Tibial artery (tissue), 4 donors: ENCODE measurements at places on chromosomes 5 and 9.

- peak; percentile 64 for DNase-seq
These were observed 286.7 kb downstream of the NFIB start for GRCh38 chr9:14027116-14027800.

DNA sequence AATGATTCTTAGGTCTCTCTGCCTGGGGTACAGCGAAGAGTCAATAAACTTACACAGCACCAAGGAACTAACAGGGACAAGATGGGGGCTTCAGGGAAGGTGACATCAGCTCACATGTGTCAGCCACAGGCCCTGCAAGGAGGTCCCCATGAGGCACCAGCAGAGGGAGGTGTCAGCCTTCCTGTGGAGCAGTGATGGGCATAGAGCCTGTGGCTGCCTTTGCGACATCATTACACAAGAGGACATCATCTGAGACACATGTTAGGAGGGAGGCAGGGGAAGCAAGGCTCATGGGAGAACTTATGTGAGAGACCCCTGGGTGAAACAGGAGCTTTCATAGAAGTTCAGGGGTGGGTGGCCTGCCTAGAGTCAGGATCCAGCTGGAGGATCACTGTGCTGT, 389.6 kb downstream of the SEMA5A start:
- no peak for DNase-seq

DNA sequence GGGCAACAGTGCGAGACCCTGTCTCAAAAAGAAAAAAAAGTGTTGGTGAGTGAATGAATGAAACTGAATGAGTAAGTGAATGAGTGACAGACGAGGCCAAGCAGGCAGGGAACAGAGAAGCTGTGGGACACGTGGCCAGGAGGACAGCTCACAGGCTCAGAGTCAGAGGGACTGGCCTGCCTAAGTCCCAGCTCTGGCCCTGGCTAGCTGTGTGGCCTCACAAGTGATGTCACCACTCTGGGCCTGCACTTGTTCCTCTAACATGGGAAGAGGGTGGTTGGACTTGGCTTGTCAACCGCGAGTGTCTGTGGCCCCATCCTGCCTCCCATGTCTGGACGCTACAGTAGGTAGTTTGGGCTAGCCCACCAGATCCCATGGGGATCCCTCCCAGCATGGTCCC, 4.7 kb upstream of the PLPP7 start:
- DNase-seq: no peak

DNA sequence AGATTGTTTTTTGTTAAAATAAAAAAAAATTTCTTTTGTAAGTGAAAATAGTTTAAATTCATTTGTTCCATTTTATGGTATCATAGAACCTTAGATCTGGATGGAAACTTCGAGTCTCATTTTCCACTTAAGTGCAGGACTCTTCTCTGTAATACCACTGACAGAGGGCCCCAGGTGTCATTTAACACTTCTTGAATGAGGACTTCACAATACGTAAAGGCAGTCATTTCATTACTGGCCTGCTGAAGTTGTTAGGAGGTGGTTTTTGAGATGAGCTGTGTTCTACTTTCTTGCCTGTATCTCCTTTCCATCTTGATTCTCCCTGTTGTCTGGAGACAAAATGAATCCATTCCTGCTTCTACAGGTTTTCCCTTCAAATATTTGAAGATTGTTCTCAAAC, 455.3 kb downstream of the DMRT2 start:
- no peak for DNase-seq

DNA sequence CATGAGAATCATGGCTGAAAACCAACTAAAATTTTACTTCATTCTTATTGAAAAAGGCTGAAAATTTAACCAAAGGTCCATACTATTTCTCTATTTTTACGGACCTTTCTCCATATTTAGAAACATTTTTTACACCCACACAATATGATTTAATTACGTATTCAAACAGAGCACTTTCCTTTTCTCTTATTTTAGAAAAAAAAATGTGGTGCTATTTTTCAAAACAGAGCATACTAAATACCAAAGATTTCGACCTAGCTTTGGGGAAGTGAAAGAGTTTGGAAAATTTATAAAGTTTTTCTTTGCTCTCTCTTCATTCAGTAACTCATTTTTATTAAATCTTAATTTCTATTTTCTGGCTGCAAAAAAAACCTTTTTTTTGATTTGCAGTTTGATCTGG, 38.1 kb downstream of the RNF145 start:
- DNase-seq: no peak

- DNase-seq: no peak
These were observed 127.5 kb upstream of the IRX4 start for GRCh38 chr5:2009986-2010914.

GRCh38 chr5:123122273-123122672, 33.2 kb downstream of the PRDM6 start:
- no peak for DNase-seq

DNA sequence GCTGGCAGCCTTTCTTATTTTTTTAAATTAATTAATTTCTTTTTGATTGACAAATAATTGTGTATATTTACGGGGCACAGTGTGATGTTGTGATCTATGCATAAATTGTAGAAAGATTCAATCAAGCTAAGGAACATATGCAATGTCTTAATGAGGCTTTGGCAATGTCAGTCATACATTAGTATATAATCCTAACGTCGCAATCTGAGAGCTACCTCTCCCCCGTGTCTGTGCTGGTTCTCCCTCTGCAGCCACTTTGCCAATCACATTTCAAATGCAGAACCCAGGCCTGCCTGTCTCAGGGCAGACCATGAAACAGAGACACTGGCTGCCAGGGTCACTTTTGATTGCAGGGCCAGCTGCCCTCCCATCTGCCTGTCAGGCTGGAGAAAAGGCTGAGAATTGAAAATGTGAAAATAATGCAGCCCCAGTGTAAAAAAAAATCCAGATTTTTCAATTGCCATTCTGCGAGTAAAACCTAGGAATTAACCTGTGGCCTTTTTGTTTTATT, 56.3 kb downstream of the SLC24A2 start:
- no peak for DNase-seq

DNA sequence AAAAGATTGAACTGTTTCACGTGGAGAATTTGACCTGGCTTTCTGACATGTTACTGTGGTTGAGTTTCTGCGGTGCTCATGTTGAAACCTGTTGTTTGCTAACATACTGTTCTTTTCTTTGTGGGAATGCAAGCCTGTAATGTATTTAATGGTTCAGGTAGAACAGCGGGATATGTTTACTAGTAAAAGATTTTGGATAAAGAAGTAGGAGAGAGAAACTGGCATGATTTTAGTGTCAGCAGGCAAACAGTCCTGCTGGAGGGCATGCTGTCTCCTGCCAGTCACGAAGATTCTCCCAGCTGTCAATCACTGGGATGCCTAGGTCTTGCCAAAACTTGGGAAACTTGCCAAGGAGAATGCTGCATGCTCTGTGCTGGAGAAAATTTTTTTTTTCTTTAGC, 263.5 kb downstream of the TAF11L14 start:
- DNase-seq: no peak

GRCh38 chr5:125835293-125836172, 587.7 kb upstream of the GRAMD2B start:
- DNase-seq: no peak

GRCh38 chr9:107218829-107219485, 64.1 kb upstream of the RAD23B start:
- no peak for DNase-seq

- DNase-seq: no peak
These were observed 50.4 kb downstream of the RUSC2 start for GRCh38 chr9:35540315-35540714.

DNA sequence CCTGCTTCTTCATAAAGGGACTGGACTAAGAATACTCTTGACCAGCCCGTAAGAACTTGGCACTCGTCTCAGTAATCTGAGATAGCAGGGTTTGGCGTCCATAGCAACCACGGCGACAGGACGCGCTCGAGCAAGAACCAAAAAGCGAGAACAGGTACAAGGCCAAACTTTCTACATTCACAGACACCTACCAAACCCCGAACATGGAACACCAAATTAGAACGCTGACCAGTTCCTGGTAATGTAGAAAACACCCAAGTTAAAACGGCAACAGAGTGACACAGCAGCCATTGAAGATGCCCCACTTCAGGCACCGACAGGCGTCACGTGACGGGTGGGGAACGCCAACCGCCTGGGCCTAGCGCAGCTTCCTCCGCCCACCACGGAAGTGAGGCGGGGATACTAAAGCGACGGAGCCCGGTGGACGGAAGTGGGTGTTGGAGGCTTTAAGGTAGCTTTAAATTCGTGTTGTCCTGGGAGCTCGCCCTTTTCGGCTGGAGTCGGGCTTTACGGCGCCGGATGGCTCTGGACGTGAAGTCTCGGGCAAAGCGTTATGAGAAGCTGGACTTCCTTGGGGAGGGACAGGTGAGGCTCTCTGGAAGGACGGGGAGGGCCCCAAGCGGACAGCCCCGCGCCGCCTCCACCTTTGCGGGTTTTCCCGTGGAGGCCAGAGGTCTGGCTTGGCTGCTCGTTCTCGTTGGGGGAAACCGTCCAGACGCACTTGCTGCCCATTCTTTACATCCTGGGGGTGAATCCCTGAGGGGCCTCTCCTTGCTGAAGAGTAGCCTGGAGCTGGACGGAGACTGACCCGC, at the start of gene CDK7:
CDK7 (plus strand) TSS at position 430 of the 812 bp plus-strand sequence; CDS start at position 520, 90 bp downstream.
- peak; percentile 94 for DNase-seq

DNA sequence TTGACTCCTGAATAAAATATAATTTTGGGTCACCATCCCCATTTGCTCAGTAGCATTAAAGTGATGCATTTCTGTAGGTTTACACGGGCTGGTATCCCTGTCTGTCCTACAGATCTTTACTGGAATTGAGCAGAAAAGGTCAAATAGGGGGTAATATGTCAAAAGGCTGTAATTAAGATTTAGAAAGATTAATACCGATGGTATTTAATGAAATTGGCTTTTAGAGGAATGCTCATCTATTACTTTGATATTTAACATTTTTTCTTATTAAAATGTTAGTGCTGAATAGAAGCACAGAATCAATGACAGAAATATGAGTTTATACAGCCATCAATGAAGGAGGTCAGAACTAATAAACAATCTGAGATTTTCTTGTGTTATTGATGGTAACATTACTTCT, 1762.2 kb upstream of the WWC1 start:
- DNase-seq: no peak

DNA sequence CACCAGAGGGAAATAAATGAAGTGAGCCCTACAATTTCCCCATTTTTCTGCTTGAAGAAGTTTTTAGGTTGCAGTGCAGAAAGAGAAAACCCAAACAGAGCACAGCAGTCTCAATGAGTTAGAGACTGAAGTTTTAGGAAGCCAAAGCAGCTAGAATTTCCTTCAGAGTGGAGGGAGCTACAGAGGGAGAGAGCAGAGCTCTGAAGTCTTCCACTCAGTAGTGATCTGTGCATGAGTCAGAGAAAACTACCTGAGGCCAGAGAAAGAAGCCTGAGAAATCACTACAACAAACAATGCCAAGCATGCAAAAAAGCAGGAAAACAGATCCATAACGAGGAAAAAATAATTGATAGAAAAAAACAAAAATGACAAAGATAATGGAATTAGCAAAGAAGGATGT, 17.9 kb upstream of the NDUFB6 start:
- DNase-seq: no peak

- peak; percentile 84 for DNase-seq
These were observed 146.6 kb downstream of the SEC61B start for GRCh38 chr9:99368341-99369326.

- no peak for DNase-seq
These were observed 54.7 kb downstream of the SREK1 start for GRCh38 chr5:66198837-66199236.
